ENCODE measurements at places on chromosomes 7 and 10.

DNA sequence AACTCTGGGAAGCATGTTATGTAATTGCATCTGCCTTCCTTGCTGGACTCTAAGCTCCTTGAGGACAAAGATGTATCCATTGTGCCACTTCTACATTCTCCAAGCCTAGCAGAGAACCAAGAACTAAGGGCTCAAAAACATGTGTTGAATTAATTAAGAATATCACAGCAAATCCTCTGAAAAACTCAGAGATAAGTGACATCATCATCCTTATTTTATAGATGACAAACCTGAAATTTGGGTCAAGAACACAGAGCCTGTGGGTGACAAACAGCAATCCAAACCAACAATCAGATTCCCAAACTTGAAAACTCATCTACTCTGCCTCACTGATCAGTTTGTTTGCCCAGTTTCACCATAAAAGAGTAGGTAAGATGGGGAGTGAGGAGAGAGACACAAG is 503.6 kb upstream of the LRRN3 start:
- no peak for DNase-seq

GRCh38 chr7:128244861-128245260 is 3.8 kb downstream of the LEP start:
- no peak for DNase-seq

DNA sequence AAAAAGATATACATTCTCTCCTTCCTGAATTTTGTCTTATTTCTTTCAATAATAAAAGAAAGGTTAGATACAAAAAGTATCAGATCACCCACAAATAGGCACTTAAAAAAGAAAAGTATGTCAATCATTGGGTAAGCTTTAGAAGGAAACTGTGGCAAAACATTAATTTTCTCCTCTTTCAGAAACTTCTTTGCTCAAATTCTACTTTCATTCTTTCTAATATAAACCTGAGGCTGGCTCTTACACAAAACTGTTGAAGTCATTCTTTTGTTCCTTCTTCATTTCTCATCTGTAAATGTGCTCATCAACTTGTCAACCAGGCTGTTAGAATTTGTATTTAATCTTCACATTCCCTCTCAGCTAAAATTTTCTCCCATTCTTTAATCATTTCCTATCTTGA is 124.6 kb downstream of the LRRN3 start:
- DNase-seq = no peak

DNA sequence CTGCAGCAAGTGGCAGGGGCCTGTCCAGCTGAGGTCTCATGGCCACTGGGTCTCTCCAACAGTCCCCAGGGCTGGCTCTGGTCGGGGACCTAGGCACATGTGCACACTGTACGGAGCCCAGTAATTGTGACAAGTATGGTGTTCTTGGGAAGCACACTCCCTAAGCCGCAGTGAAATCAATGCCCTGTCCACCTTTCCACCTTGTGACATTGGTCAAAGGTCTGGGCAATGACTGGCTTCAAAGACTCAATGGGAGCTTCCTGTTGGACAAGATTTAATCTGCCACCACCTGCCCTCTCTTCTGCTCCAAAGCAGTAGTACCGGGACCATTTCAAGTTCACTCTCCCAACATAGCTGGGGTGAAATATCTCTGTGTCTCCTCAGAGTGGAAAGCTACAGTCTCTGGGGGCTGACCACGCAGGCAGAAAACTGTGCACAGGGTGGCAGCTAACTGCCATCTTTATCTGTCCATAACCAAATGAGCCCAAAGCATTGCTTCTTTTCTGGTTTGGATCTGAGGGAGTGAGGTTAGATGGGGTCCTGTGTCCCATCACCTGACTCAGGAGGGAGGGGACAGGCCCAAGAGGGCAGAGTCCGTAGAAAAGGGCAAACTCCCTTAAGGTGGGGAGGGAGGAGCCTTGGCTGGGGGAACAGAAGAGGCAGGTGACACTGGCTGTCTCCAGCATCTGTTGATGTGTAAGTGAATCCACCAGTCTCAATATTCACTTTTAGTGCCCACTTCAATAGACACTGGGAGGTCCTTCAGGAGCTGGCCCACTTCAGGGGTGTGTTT is 307.7 kb downstream of the TNS3 start:
- DNase-seq = no peak

GRCh38 chr10:132141526-132142395 is 45.0 kb upstream of the DPYSL4 start:
- DNase-seq = no peak

DNA sequence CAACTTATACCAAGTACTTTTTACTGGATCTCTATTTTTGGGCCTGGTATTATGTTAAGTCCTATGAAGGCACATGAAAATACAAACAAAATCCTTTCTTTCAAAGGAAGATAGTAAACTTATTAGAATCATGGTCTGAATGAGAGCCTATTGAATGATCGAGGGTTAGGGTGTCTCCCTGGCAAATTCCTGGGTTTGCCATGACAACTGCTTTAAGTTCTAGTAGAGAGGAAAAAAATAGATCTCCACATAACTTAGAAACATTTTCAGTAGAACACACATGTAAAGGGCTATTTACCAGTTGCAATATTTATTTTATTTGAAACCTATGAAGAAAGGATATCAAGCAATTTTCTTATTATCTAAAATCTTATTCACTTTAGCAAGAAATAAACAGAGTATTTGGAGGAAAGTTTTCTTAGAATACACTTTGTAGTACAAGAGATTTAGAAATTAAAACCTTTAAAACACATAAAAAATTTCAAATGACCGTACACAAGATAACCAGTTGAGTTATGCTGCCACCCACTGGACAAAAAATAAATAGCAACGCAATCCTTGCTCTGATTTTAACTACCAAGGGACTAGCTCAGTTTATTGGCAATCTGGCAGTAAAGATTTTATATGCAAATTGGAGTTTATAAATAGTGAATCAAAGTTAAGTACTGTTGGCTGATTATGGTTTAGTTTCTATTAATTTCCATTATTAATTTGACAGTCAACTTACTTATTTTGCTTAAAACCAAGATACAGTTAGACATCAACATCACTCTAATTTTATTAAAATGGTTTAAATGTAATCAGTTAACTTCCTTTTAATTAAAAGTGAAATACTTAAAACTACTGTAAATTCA is 33.9 kb downstream of the CACUL1 start:
- DNase-seq = peak; percentile 59

- DNase-seq = no peak
These were observed 263.1 kb upstream of the CXCL12 start for GRCh38 chr10:44647877-44648542.

DNA sequence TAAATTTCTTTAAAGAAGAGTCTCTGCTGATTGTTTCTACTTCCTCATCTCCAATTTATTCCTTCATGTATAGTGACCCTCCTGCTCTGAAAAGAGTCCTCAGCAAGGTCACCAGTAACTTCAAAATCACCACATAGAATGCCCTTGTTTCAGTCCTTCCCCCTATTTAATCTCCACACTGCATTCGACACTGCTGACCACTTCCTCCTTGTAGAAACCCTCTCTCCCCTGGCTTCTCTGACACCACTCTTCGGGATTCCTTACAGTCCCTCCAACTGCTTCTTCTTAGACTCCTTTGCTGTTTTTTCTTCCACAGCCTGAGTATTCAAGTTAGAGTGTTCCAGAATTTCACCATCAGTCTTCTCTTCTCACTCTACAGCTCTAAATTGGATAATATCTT is 89.5 kb downstream of the VPS41 start:
- no peak for DNase-seq

All from CD4-positive, alpha-beta T cell treated with Interleukin-6 at 100 ng/mL for 8 hours (primary cell).